Activated CD8-positive, alpha-beta memory T cell treated with anti-CD3 and anti-CD28 coated beads for 1 hour (primary cell): ENCODE measurements at places on chromosomes 12 and 14.

DNA sequence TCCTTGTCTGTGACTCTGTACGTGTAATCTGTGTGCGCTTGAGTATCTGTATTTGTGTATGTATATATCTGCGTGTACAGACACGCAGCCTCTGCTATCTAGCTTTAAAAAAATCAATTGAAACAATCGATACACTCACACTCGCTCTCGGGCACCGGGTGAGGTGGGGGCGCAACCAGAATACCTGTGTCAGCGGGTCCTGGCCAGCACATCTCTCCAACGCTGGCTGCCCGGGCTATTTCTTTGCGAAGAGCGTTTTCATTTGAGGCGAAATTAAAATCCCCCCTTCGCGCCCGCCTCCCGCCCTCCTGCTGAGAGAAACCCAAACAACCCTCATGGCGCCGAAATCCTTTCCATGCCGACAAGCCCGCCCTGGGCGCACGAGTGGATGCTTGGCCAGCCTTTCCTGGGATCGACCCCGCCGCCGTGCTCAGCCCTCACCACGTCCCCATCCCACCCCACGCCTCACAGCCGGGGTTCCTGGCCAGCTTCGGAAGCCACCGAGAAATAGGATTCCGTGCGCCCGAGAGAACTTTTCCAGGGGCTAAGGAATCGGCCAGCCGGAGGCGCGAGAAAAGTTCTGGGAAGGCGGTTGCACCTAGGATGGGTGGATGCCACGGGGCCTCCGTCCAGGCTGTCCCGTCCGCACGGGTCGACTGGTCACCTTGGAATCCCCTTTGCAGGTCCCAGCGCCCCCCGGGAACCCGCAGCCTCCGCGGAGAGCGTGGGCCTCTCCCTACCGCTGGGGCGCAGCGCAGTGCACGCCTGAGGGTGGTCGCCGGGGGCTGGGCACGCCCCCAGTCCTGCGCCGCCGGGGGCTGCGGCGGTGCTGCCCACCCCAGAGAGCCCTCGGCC lies 1.0 kb downstream of the ZDHHC22 start:
- DNase-seq = no peak

DNA sequence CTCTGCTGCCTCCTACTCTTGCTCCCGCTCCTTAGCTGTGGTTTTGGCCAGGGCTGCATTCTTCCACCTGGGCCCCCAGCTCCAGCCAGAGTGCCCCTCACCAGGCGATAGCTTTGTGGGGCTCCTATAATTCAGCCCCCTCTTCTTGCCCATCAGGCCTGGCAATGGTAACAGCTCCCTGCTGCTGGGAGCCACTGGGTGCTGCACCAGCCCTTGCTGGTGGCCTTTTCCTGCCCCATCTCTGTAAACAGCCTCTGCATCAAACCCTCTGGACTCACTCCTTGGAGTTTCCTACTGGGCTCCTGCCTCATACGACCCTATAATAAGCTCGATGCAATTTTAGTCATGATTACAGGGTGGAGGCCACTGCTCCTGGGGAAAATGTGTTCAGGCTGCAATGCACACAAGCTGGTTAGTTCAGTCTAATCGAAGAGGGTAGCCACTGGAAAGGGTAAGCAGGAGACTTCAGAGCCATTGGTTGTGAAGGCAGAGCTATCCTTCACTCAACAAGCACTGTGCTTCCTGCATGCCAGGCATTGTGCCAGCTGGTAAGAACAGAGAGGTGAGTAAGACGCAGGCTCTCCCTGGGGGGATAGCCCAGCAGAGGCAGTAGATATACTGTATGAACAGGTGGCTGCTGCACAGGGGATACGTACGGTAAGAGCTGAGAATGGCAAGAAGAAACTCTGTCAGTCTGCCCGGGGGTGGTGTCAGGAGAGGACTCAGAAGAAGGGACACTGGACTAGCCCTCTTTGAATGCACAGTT lies 24.7 kb downstream of the CLMN start:
- DNase-seq = no peak

DNA sequence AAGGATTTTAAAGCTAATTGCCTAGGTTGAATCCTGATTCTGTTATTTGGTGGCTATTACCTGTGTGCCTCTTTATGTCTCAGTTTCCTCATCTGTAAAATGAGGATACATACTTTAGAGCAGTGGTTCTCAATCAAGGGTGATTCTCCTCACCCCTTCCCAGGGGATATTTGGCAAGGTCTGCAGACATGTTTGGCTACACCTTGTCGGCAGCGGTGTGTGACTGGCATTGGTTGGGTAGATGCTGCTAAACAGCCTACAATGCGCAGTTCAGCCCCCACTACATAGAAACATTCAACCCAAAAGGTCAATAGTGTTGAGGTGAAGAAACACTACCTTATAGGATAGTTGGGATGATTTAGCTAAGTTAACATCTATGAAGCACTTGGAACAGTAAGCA lies 23.4 kb downstream of the LDHB start:
- no peak for DNase-seq

DNA sequence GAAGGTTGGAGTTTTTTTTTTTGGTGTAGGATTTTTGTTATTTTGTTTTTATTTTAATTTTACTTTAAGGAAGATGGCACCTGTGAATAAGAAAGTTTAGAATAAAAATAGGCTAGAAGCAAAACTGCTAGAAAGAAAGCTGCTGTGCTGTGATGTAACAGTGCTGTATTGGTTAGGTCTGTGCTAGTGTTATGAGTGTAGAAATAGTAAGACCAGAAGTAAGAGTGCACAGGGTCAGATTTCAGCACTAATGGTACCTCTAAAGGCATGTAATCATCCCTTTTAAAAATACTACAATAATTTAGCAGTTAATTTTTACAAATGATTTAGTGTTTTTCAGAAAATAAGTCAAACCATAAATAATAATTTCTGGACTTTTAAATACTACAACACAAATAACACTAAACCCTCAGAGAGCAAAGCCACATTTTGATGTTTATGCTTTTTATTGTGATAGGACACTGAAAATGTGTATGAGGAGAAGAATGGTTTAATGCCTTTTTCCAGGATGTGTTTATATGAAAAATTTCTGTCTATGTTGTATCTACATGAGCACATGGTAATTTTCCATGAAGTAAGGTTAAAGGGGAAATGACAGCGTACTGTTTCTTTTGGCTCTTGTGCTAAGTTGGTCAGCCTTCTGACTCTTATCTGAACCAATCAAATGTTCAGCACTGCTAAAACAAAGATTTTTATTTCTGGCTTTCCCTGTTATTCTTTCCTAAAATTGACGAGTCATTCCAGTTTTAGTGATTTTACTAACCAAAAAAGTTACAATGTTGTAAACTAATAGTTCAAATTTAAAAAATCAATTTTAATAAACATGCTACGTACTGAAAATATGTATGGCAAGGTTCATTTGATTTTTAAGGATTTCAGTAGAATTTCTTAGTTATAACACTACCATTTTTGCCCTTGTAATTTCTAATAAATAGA lies 96.1 kb downstream of the PPHLN1 start:
- no peak for DNase-seq

- DNase-seq = peak; percentile 28
Observed at GRCh38 chr14:87805315-87805723, 187.7 kb downstream of the GALC start.

DNA sequence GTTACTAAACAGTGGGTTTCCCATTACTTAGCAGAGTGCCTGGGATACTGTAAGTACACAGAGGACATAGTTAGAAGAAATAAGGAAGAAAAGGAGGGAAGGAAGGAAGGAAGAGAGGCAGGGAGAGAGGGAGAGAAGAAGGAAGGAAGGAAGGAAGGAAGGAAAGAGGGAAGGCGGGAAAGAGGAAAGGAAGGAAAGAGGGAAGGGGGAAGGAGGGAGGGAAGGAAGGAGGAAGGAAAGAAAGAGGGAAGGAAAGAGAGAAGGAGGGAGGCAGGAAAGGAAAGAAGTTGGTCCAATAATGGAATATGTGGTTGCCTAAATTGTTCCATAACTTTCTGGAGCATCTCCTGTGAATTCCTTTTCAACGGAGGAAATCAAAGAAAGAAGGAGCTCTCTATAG lies 1230.4 kb downstream of the AACS start:
- DNase-seq = no peak

DNA sequence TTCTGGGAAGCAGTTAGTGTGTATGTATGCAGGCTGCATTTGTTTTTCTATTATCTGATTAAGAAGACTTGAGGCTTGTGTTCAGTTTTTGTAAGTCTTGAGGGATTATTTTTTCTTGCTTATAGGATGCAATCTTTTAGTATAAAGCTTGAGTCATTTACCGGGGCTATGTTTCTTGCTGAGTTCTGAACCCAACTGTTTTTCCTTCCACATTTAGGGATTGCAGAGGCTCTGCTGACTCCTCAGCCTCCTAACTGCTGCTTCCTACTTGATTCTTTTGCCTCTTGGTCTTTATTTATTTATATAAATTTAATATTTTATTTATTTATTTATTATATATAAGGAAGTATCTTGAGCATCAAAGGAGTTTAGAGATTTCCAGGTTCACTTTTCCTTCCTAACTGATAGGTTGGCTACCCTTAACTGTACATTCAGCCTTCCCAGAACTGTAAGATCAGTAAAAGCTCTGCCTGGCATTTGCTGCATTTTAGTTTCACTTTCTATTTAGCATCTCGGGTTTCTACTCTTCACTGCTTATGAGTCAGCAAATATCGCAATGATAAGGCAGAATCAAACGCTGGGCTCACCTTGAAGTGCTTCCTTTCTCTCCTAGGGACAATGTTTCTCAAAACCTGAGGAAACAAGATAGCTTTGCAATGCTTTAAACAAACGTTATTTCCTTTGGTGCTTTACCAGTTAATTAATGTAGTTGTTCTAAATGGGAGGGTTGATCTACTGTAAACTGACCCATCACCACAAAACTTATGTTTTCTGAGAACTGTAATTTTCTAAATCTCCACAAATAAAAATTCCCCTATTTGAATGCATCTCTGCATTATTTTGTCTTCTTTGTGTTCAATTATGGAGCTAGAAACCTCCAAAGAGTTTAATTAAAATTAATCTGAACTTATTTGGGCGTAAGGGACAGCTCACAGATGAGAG lies 1183.7 kb upstream of the TMEM132C start:
- no peak for DNase-seq

DNA sequence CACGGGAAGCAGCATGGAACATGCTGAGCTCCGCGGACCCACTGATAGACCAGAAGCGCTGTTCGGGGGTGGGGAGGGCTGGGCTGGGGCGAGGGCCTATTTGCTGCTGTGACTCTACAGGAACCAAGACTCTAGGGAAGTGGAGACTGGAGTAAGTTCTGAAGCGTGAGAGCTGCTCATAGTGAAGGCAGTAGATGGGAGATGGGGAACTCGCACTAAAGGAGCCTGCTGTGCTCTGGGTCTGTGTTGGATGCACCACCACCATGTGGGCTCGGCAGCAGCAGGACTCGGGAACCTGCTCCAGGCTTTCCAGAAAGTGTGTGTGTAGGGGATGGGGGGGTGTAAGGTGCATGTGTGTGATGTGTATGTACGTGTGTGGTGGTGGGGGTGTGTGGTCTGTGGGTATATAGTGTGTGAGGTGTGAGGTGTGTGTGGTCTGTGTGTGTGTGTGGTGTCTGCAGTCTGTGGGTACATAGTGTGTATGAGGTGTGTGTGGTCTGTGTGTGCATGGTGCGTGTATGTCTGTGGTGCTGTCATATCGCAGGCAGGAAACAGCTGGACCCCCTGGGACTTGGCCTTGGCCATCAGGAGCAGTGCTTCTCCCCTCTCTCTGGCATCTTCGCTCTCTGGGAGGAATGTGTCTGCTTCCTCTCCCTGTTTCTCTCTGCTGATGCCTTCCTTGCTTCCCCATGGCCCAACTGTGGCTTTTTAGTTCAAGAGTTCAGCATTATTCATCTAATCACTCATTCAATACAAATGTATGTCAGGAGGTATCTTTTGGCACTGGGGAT lies 378.9 kb downstream of the FUT8 start:
- no peak for DNase-seq

- DNase-seq = no peak
Observed at GRCh38 chr12:105315726-105316125, 14.8 kb upstream of the C12orf75 start.

DNA sequence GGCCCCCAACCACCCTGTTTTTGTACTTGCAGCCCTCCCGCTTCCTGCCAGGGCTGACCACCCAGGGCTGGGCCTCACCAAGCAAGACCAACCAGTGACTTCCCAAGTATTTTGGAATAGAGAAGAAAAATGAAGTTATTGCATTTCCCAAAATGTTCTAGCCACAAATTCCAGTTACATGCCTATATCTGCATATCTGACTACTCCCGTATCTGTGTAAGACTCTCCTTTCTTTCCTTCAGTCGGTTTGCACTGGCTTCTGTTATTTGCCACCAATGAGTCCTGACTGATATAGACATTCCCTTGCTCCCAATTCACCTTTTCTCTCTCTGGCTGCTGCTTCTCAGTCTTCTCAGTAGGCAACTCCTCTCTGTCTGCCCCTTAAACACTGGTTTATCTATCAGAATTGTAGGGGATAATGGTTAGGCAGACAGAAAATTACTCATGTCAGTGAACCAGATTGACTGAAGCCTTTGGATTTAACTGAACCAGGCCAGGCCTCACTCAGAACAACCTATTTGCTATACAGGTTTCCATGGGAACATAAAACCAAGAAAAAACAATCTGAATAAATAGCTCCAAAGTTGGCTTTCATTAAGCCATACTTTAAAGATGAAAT lies 85.3 kb downstream of the SPTSSA start:
- no peak for DNase-seq

DNA sequence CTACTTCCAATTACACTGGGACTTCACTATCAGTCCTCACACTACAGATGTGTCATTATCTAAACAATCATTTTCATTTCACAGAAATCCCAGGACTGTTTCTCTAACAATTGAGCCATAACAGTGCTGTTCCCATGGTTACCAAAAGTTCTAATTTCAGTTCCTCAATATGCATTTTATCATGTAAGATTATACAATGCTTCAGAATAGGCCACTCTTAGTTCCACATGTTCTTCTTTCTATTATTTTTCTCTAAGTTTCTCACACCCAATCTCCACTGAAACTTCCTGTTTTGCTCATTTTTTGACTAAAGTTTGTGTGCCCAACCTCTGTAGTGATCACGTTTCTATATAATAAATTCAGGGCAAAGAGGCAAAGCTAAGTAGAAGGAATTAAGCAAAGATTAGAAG lies 185.8 kb downstream of the DUSP6 start:
- DNase-seq = no peak

- DNase-seq = no peak
Observed at GRCh38 chr12:67433385-67434175, 164.4 kb downstream of the CAND1 start.

DNA sequence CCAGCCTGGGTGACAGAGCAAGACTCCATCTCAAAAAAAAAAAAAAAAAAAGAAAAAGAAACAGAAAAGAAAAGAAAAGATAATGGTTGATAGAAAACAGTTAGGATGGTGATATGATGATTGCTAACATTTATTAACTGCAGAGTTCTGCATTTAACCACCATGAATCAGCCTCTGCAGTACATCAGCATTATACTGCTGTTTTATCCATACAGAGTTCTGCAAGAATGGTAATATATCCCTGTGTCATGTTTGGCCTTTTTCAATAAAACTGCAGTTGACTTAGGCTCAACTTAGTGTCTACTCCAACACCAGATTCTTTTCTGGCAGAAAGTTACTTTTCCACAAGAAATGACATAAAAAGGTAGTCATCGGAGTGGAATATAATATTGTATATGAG lies 62.6 kb downstream of the DUSP6 start:
- DNase-seq = no peak
